A549 (cell line): ENCODE measurements at places on chromosomes 2 and 18.
A peak's percentile ranks its signal among the peaks of the same experiment; 100 is the strongest.

DNA sequence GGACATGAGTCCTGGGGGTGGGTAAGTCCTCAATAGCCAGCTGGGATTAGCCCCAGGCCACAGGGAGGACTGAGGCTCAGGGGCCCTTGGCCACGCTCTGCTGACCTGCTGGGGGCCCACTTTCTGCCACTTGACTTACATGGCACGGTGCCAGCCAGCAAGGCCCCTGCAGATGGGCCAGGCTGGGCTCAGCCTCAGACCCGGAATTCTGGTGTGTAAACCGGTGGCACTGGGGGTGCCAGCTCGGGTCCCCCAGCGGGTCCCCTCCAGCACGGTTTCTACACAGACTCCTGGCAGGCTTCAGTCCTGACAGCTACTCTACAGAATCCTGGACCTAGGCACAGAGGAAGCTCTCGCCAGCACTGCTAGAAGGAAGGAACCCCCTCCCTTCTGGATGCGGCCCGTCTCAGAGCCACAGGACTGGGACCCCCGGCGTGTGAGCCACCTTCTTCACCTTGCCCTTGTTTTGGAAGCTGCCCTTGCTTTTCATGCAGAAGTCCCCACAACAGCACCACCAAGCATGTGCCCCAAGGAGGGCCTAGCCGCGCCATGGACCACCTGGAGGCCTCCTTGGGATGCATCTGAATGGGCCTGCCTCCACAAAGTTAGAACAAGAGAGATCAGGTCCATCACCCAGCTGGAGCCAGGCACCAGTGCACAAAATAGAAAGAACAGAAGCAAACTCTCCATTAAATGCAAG is 8.0 kb downstream of the HDAC4 start:
- DNase-seq = no peak

- DNase-seq = no peak
Observed at GRCh38 chr2:45046786-45047185, 37.5 kb upstream of the SIX2 start.

GRCh38 chr2:2699121-2699505 is 368.0 kb upstream of the MYT1L start:
- no peak for DNase-seq

GRCh38 chr2:105437708-105438103 is 38.9 kb upstream of the FHL2 start:
- DNase-seq = no peak

DNA sequence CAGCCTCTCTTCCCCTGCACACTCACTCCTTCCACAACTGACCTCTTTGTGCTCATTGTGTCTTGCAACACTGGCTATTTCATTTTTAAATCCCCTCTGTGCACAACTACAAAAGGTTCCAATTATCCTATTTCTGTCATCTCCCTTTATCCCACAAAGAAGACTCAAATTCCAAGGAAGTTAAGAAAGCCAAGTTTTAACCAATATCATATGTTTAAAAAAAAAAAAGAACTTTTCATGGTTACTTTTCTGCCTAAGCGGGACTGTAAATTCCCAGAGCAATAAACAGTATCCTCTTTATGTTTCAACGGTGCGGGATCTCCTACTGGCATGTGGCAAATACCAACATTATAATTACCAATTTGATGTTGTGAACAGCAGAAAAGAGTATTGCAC is 83.8 kb downstream of the DOCK10 start:
- no peak for DNase-seq

DNA sequence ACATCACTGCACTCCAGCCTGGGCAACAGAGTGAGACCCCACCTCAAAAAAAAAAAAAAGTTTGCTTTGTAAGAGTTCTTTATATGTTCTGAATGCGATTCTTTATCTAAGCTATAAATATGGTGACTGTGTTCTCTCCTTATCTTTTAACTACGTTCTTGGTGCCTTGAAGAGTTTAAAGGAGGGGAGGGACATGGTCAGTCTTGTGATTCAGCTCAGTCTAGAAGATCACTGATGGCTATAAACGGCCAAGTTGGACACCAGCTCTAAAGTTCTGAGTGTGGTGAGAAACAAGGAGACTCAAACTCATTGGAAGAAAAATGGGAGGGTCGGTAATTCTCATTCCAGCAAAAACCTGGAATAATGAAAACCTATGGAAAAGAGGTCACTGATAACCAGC is 128.4 kb upstream of the SEC11C start:
- no peak for DNase-seq

DNA sequence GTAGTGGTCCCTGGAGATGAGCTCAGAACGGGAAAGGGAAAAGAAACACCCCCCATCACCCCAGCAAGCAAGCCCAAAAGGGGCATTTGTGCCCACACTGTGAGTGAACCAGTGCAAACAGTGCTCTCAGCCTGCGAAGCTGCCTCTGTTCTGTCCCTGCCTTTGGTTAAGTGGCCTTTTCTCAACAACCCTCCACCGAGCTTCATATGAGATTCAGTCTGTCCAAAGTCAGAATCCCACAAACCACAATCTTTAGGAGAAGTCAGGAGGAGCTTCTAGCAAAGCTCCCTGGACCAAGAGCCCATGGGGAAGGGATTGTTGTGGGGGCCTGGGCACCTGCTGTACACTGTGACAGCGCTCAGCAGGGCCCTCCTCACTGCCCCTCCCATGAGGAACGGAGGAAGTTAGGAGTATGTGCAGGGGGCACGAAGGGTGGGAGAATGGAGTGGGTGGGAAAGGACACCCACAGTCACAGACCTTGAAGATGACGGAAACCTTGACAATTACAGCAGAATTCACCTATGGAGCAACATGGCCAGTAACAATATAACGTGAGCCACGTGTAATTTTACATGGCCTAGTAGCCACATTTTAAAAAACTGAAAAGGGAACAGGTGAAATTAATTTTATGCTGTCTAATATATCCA is 119.5 kb downstream of the SMAD7 start:
- DNase-seq = no peak

- peak; percentile 82 for DNase-seq
Observed at GRCh38 chr2:84959095-84959565, 11.8 kb upstream of the KCMF1 start.

GRCh38 chr2:240989451-240990265 is 8.8 kb upstream of the SNED1 start:
- DNase-seq = peak; percentile 74

DNA sequence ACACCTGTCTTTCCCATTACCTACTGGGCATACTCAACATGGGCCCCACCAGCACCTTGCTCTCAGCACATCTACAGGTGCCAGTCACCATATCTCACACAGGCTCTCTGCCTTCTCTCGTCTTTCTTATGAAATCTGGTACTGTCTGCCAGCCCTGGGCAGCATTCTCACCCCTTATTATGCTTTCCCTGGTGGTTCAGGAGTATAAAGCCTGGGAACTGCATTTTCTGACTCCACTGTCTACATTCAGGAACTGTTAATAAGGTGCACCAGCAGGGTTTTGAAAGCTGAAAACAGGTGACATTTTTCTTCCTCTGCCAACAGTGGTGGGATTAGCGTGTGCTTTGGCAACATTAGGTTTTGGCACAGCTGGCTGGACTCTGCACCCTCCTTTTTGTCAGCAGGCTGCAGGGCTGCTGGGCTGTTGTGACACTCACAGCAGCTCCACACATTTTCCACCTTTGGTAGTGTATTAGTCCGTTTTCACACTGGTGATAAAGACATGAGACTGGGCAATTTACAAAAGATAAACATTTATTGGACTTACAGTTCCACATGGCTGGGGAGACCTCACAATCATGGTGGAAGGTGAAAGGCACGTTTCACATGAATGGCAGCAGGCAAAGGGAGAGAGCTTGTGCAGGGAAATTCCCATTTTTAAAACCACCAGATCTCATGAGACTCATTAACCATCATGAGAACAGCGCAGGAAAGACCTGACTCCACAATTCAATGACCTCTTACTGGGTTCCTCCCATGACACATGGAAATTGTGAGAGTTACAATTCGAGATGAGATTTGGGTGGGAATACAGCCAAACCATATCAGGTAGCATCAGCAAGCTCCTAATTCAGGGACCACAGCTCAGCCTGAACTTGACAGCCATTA is 343.1 kb upstream of the LYPD1 start:
- no peak for DNase-seq

DNA sequence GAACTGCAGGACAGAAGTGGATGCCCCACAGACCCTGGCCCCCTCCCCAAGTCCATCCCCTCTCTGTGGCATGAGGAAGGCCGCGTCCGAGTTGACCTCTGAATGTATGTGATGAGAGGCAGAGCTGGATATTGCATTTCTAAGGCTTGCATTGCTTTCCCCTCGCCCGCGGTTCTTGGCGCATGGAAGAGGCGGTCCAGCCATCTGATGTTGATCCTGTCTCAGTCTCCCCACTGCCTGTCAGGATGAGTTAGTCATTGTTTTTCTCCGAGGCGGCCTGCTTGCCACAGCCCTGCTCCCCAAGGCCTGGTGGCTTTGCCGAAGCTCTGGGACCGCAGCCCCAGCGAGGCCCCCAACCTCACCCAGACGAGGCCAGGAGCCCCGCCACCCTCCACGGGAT is 88.6 kb downstream of the SMAD7 start:
- DNase-seq = no peak
